AG04449 (cell line): ENCODE measurements at places on chromosomes 7 and 10.

- DNase-seq, result no peak
These were observed 111.2 kb upstream of the PTN start for GRCh38 chr7:137454767-137455166.

- DNase-seq, result no peak
These were observed 5.3 kb upstream of the SFRP5 start for GRCh38 chr10:97777143-97777542.

GRCh38 chr7:149686011-149686410 is 87.4 kb downstream of the ZNF467 start:
- DNase-seq, result peak; percentile 52

GRCh38 chr10:11863353-11864109 is 40.4 kb downstream of the PROSER2 start:
- no peak for DNase-seq

DNA sequence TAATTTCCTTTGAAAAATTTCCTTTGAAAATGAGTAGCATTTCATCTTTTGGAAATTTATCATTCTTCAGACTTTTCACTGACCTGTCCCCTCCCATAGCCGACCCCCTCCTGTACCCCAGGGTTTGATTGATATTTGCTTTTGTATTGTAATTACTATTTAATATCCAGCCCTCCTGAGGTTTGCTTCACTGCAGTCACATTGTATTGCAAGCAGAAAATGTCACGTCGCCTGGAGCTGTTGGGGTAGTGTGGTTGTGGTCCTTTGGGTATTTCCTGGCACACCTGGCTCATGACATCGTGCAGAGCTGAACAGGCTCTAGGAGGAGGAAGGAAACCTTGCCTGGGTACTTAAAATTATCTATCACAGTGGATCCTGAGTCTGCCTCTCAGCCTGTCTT is 116.1 kb downstream of the INSYN2A start:
- DNase-seq, result no peak

DNA sequence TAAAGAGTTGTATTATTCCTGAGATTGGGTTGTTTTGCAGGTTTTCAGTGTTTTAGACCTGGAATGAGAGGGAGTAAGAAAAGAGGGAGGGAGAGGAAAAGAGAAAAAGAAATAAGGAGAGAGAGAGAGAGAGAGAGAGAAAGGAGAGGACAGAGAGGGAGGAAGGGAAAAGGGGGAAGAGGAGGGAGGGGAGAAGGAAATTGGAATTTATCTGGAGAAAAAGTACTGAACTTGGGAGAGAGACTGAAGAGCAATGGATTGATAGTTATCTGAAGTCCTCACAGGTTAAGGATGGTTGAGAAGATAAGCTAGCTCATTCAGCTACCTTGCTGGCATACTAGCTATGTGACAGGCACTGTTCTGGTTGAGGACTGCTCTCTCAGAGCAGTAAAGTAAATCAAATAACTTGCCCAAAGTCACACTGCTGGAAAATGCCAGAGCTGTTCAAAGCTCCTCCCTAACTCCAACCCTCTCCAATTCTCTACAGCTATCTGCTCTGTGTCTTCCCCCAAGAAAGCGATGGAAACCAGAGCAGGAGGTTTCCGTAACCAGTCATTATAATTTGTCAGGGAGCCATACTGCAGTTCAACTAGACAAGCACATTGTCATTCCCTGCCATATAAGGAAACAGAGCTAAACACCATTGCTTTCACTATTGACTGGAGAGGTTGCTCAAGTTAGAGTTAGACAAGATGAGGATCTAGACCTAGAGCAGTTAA is 10.7 kb downstream of the CALD1 start:
- no peak for DNase-seq

DNA sequence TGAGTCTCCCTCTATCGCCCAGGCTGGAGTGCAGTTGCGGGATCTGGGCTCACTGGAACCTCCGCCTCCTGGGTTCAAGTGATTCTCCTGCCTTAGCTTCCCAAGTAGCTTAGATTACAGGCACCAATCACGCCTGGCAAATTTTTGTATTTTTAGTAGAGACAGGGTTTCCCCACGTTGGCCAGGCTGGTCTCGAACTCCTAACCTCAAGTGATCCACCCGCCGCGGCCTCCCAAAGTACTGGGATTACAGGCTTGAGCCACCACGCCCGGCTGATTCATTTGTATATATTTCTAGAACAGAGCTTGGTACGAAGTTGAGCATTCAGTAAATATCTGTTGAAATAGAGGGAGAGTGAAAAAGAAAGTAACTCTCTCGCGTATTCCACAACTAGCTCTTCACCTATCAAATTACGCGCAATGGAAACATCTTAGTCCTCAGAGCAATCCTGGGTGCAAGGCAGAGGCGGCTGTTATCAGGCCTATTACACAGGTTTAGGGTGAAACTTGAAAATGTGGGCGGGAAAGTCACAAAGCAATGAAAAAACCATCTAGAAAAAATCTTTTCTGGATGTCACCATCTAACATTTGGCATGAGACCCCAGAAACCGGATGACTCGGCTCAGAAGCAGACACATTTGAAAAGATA is 707 bp upstream of the GHITM start:
- no peak for DNase-seq

DNA sequence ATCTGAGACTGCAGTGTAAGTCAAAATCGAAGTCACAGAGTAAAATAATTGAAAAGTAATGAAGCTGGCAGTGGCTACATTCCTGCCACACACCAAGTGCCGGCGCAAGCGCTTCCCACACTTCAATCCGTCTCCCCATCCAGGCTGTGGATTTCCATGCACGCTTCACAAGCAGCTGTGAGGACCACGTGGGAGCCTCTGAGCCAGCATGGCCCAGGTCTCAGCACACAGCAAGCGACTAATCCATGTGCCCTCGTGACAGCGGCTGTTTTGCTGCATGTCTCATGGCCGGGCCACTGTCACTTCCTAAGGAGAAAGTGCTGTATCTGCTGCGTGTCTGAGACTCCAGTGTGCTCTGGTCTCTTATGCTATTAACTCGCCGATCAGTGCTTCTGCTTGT is 566.9 kb downstream of the DNAJB6 start:
- no peak for DNase-seq

DNA sequence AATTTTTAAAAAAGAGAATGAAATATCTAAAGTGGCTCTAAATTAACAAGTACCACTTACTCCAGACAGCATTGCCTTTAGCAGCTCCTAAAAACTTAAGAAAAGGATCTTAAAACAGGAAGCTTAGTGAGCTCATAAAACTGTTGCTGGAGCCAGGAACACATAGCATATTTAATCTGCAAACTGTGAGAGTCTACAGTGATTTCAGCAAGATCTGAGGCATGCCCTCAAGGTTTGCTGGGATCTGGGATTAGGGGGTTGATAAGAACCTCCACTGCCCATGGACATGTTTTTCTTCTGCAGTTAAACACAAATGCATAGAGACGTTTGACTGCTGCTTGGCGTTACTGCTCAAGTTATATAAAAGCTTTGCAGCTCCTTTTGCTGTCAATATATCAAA is 3.8 kb downstream of the GLI3 start:
- DNase-seq, result no peak

GRCh38 chr7:69673074-69673473 is 74.8 kb downstream of the AUTS2 start:
- DNase-seq, result no peak

DNA sequence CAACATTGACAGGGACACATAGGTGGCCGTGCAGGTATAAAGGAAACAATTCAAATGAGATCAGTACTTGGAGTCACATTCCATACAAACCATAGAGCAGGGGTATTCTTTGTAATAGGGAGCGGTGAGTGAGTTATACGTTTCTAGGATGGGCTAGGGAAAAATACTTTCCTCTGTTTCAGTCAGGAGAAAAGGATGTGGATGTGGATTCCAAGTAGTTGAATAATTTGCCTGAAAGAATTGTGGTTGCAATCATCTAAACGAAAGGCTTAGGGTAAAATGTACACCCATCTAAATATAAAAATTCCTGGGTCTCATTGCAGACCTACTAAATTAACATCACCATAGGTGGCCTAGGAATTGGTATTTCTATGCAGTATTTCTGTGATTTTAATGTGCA is 270.7 kb upstream of the IGFBP3 start:
- peak; percentile 55 for DNase-seq

GRCh38 chr10:10824591-10825148 is 193.0 kb upstream of the CELF2 start:
- DNase-seq, result peak; percentile 62

DNA sequence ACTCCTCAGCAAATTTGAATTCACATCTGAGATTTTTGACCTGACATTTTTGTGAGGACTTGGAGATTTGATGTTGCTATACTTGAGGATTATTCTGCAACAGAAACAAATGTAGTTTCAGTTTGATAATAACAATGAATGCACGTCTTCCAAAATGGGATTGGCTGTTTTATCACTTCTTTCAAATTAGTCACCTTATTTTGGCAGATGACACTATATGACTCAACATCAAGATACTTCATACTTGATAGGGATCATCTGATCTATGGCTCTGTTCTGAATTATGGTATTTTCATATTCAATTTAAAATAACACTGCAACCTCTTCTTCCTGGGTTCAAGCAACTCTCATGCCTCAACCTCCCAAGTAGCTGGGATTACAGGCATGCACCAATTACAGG is 24.2 kb downstream of the ARL5B start:
- no peak for DNase-seq

DNA sequence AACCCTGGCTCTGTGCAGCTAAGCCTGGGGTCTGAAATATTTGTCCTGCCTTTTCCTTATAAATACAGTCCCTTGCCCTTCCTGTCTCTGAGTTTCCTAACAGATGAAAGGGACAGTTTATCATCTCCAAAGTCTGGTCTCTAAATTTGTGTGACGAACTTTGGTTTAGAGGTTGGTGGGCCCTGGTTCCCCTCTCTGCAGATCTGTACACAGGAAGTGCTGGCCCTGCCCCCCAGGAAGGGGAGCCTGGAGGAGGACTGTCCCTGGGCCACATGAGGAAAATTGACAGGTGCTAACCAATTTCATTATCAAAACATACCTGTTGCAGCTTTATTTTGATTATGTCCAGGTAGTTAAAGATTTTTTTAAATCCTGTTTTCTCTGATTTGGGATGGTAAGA is 34.5 kb downstream of the PPP2R2D start:
- DNase-seq, result no peak

DNA sequence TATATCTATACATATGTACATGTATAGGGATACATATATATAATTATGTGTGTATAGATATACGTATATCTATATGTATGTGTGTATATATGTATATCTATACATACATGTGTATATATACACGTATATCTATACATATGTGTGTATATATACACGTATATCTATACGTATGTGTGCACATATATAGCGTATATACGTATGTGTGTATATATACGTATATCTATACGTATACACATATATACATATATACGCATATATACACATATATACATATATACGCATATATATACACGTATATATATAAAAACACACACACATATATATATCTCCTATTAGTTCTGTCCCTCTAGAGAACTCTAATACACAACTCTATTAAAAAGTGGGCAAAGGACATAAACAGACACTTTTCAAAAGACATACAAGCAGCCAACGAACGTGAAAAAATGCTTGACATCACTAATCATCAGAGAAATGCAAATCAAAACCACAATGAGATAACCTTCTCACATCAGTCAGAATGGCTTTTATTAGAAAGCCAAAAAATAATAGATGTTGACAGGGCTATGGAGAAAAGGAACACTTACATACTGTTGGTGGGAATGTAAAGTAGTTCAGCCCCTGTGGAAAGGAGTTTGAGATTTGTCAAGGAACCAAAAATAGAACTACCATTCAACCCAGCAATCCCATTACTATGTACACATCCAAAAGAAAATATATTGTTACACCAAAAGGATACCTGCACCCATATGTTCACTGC is 22.0 kb upstream of the TMEM120A start:
- no peak for DNase-seq

DNA sequence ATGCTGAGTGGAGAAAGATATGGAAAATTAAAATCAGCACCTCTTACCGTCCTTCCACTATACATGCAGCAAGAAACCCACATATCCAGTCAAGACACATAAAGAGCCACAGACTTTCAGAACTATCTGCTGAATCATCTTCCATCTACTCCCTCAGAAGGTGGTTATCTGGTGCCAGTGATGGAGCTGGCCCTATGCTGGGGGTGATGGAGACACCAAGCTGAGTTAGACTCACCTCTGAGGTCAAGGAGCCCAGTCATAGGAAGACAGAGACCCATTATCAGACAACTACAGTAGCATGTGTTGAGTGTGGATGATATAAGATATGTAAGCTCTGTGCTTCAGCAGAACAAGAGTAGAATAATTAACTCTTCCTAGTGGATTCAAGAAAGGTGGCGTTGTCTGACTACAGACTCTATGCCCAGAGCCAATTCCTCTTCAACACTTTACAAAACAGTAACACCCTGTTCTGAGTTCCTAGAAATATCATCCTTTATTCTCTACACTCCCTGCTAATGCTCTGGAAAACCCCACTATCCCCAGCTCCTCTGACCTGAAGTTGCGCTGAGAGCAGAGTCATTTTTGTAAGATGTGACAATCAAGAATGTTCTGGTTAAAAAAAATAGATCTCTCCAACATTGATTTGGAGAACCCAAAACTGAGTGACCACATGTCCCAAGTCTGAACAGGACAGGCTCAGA is 14.3 kb downstream of the CYP3A5 start:
- DNase-seq, result no peak

DNA sequence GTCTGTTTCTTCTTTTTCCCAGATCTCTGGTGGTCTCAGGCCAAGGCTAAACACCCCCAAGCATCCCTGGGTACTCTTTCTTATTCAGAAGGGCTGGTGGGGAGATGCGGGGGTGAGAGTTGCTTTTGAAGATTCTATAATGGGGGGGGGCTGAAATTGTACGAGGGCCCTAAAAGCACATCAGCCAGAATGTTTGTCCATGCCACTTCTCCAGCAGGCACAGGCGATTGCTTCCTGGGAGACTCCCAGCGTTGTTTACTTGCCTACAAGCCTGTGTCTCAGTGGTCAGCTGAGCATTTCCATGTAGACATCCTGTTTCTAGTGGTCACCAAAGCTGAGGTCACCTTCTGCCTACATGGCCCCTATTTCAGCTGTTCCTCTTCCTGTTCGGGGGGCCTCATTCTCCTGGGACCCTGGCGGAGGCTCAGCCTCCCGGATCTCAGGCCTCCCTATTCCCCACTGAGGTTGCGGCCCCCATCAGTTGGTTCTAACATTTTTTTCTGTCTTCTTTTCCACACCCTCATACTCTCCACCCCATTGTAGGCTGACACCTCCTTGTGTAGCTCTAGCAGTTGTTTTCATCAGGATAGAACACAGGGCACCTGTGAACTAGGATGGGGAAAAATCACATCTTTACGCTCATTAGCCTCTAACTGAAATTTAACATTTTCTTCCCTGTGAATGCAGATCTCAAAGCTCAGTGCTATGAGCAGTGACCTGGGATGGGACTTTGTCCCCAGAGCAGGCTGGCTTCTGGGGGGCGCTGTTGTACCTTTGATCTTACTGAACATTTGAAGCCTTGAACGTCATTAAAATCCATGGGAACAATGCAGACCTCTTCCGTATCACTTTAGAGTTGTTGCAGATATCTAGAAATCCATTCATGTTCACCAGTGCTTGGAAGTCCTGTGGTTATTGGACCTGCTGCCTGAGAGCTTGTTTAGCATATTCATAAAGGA is 286.5 kb downstream of the GLRX3 start:
- DNase-seq, result no peak
